ENCODE measurements at places on chromosomes 1 and 21.

GRCh38 chr1:160646711-160647328 is at the start of gene SLAMF1:
SLAMF1 (minus strand) TSS chr1:160647044; CDS start chr1:160646945, 99 bp downstream.
- DNase-seq, result no peak

DNA sequence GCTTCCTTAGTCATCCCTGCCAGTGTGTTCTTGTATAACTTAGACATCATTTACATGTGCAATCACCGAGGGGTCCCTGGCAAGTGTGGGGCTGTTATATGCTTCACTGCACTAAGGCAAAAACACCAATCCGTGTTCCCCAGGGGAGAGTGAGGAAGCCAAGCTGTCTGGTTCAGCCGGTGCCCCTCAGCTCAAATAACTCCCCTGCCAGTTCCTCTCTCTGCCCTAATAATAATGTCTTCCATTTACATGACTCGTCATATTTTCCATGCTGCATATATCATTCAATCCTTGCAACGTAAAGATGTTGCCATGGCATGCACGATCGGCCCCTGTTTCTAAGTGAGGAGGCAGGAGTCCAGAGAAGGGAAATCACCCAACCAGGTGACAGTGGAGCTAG is 24.4 kb upstream of the NDC1 start:
- DNase-seq, result no peak

- DNase-seq, result no peak
These were observed 130.5 kb downstream of the DHRS3 start for GRCh38 chr1:12487520-12487919.

DNA sequence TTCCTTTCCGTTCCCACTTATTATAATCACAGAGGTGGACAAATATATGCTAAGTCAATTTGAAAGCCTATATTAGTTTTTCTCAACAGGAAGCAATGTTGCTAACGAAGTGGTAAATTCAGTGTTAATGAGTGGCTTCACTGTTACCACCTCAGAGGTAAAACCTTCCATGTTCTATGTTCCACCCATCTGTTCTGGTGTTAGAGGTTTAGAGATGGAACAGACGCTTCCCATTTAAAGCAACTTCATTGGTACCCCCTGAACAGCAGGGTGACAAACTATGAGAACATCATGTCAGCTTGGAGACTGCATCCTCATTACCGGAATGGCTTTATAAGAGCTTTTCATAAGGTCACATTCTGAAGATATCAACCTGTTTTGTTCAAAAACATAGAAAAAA is 77.9 kb downstream of the ZNF644 start:
- DNase-seq, result no peak

- no peak for DNase-seq
These were observed 626.2 kb downstream of the SMYD3 start for GRCh38 chr1:245880754-245881403.

DNA sequence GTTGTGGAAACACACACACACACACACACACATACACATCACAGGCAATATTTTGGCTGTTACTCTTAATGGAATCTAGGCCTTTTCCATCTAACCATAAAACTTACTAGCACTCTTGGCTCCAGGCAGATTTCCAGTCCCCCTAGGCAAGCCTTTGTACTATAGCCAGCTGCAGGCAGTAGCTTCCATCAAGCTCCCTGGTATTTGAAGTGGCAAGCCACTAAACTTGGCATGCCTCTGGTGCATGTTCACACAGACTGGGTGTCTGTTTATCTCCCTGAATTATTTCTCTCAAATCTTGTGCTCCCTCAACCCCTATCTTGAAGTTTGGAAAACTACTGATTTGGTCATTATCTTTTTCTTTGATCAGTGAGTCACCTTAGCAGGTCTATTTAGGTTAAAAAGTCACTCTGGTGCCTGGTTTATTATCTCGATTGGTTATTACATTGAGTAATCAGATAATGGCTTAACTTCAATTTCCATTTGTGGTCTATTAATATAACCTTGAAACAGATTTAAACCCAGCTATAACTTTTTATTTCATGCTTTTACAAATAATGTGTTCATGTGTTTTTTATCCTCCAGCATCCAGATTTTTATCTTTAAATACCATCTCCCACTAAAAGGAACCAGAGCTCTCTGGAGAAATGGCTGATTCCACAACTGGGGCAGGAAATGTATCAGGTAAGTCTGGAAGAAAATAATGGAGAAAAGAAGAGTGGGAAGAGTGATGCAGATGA is 2.7 kb upstream of the RBM15 start:
- no peak for DNase-seq

- no peak for DNase-seq
These were observed 21.9 kb upstream of the NBL1 start for GRCh38 chr1:19622204-19622603.

DNA sequence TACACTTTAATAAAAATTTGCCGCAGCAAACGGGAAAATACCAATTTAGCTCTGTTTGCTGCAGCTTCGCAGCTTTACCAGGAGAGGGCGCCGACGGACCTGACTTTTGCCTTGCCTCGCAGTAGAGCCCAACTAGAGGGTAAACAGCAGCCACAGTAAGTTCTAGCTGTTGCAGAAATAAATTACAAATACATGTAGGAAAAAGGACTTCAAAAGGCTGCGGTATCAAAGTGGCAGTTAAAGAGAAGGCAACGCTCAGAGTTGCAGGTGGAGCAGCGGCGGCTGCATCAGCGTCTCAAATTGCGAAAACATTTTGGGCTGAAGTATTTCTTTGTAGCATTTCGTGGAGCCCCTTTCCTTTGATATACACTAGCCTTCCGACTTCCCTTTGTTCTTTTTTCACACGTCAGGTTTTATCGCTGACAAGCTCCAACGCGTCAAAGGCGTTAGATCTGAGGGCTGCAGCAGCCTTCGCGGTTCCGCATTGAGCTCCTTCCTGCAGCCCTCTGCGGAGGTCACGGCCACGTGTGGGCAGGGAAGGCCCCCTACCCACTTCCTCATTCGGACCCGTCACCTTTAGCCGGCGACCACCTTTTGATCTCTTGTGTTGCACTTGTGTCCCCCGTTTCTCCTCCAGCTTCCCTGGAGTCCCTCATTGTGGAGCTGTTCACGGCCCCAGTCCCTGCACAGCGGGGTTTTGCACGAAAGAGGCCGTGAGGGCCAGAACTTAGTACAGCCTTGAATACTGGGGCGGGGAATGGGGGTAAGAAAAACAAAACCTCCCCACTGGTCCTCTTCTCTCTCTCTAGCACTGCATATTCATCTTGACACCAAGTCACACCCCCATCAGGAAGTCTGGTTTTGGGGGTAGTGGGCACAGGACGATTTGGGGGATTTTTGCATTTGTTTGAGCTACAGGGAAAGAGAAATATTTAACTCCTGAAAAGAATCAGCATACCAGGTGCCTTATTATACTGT is 72.8 kb downstream of the S1PR1 start:
- peak; percentile 70 for DNase-seq

- no peak for DNase-seq
These were observed 206.4 kb upstream of the LYPLAL1 start for GRCh38 chr1:218967254-218967653.

GRCh38 chr1:84726593-84727499 is 36.6 kb upstream of the SSX2IP start:
- DNase-seq, result no peak

- no peak for DNase-seq
These were observed 146.6 kb downstream of the TBX15 start for GRCh38 chr1:118841521-118841920.

- DNase-seq, result peak; percentile 43
These were observed 596 bp downstream of the CD247 start for GRCh38 chr1:167517535-167518330.

- no peak for DNase-seq
These were observed 197.5 kb downstream of the BRINP2 start for GRCh38 chr1:177368255-177368654.

GRCh38 chr1:1181938-1182410 is 8.3 kb downstream of the TTLL10 start:
- peak; percentile 43 for DNase-seq

- DNase-seq, result no peak
These were observed 43.7 kb downstream of the ADAMTS1 start for GRCh38 chr21:26801498-26801897.

- DNase-seq, result peak; percentile 58
These were observed 10.7 kb downstream of the KCNA10 start for GRCh38 chr1:110508028-110508940.

GRCh38 chr21:46156378-46156645 is 933 bp upstream of the FTCD start:
- no peak for DNase-seq

DNA sequence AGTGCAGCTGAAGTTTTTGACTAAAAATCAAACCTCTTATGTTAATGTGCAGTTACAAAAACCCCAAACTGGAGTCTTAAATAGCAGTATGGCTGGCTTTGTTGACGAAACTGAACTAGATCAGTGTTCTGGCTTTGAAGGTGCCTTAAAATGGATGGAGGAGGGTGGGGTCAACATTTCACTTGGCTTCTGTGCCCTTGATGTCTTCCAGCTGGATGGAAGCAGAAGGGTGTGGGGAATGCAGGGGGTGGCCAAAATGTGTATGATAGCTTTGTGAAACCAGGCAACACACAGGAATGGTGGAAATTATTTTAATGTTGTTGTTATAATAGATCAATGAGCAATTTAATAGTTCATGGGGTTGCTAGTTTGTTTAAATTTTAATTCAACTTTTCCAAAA is 96.8 kb upstream of the C1orf105 start:
- DNase-seq, result no peak

- no peak for DNase-seq
These were observed 96.1 kb downstream of the NID1 start for GRCh38 chr1:235968831-235969230.

DNA sequence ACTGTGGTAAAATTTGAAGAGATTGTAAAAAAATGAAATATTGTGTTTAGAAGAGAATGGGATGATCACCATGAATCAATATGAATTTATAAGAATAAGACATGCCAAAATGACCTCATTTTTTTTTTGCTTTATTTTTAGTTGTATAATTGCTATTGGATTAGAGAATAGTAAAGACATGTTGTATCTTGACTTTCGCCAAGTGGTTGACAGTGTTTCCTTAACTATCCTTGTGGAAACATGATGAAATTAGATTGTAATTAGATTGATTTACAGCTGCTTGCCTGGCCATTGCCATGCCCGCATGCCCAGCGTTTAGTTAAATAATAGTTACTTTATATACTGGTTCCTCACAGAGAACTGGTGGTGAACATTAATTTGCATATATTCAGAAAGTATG is 154.9 kb downstream of the MAGI3 start:
- DNase-seq, result no peak

GRCh38 chr1:233647073-233647472 is 33.2 kb downstream of the KCNK1 start:
- DNase-seq, result no peak

- DNase-seq, result no peak
These were observed 734 bp downstream of the MED18 start for GRCh38 chr1:28329395-28330153.

DNA sequence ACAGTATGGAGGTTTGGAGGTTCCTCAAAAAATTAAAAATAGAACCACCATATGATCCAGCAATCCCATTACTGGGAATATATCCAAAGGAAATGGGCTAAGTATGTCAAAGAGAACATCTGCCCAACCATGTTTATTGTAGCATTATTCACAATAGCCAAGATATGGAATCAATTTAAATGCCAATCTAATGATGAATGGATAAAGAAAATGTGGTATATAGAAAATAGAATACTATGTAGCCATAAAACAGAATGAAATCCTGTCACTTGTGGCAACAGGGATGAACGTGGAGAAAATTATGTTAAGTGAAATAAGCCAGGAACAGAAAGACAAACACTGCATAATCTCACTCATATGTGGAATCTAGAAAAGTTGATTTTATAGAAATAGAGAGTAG is 201.7 kb upstream of the AJAP1 start:
- no peak for DNase-seq

GRCh38 chr1:228876187-228876586 is 140.9 kb downstream of the RHOU start:
- no peak for DNase-seq

GRCh38 chr1:198741744-198742143 is 102.9 kb downstream of the PTPRC start:
- no peak for DNase-seq
